Aorta (tissue), 5 donors: ENCODE measurements at places on chromosomes 6 and 20. TPM values are rescaled to one million over a fixed set of nuclear protein-coding genes. Genes with fewer than 3 reads are reported as not detected.

GRCh38 chr6:40681622-40682021 is 94.5 kb upstream of the LRFN2 start:
- no peak for DNase-seq

DNA sequence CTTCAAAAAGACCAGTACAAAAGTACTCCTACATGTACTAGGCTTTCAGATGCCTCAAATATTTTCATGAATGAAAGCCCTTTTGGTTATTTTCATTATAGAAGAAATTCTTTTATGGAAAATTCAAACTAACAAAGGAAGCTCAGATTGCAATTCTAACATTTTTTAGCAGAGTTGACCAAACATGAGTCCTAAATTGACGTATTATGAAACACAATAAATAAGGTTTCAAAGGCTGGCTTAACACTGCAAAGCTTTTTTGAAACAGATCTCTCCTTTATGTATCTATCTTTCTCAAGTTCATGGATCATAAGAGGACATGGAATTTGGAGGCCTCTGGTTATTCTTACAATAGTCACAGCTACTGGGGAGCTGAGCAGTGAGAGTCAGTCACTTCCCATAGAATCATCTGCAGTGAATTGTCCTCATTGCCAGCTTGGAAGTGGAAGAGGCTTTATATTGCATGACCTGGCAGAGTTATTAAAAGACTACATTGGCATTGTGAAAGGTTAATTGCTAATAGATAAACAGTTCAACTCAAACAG is 38.4 kb upstream of the FBXL4 start:
- DNase-seq = no peak

DNA sequence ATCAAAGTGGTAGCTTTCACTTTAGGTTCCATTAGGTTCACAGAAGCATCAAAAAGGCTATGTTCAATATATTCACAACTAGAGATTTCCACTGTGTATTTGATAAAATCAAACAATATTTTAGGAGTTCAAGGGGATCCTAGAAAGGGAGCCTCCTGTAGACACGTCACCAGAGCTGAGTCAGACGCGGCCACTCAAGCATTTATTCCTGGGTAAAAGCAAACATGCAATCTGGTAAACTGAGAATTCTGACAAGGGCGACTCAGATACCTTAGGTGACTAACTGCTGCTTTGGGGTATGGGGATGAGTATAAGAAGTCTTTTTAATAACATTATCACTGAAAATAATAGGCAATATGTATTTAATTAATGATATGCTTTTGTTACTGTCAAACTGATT is 118.7 kb upstream of the HMGN3 start:
- no peak for DNase-seq

DNA sequence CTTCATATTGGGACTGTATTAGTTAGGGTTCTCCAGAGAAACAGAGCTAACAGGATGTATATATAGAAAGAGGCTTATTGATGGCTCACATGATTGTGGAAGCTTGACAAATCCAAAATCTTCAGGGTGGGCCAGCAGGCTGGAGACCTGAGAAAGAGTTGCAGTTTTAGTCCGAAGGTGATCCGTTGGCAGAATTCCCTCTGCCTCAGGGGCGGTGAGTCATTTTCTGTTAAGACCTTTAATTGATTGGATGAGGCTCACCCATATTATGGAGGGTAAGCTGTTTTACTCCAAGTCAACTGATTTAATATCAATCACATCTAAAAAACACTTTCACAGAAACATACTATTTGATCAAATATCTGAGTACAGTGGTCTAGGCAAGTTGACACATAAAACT is 113.6 kb downstream of the FLRT3 start:
- no peak for DNase-seq

DNA sequence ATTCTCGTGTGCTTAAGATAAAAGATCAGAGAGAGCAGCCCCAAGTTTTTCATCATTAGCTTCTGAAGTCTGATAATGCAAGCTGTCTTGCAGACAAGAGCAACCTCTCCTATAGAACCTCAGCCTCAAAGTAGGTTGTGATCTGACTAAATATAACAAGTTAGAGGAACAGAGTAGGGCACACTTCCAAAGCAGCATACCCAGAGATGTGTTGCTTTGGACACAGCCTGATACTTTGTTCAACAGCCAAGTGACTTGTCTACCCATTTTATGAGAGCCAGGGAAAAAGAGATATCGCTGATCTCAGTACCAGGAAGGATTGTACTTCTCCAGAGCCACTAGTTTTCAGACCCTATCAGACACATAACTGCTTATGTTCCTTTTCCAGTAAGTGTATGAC is 44.2 kb upstream of the OPRM1 start:
- no peak for DNase-seq

GRCh38 chr20:1150218-1150617 is 31.8 kb downstream of the PSMF1 start:
- no peak for DNase-seq

DNA sequence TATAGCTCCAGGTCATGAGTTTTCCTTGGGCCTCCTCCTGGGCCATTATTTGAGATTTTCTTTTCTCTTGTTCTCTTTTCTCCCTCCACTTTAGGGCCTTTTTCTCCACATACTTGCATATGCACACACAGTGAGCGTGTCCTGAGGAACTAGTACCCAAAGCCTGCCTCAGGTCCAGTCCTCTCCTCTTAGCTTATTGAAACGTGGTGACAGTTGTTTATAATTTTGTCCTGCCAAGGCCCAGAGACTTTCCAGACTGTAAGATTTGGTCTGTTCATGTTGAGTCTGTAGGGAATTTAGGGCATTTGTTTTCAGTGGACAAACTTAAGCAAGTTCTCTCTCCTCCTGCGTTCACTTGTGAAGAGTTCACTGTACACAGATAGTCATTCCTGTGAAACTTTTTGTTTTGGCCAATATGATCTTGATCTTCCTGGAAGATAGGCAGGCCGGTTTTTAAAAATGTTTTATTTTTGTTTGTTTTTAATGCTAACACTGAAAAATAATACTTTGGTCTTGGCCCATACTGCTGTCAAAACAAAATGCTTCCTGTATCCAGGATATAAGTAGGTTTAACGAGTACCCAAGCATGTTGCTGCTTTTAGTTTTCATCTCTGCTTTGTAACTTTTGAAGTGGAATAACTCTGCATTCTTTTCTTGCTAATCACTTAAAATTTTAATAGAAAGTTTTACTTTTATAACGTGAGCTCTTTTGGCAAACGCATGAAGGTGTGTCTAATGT is 20.7 kb downstream of the LRRC1 start:
- DNase-seq = no peak

Gene RAB44
- polyA plus RNA-seq = not detected

Gene ZNF165
- polyA plus RNA-seq = 0.61 TPM

Gene FOXA2
- not detected for polyA plus RNA-seq

Gene MYLK4
- polyA plus RNA-seq = 0.38 TPM

Gene HLA-DMB
- polyA plus RNA-seq = 35.7 TPM

Gene KCNB1
- not detected for polyA plus RNA-seq
